ENCODE measurements at places on chromosomes 12 and 14.

GRCh38 chr14:44531658-44532057 lies 24.6 kb upstream of the FSCB start:
- no peak for DNase-seq

- no peak for DNase-seq
Observed at GRCh38 chr14:53570411-53571387, 385.9 kb downstream of the BMP4 start.

DNA sequence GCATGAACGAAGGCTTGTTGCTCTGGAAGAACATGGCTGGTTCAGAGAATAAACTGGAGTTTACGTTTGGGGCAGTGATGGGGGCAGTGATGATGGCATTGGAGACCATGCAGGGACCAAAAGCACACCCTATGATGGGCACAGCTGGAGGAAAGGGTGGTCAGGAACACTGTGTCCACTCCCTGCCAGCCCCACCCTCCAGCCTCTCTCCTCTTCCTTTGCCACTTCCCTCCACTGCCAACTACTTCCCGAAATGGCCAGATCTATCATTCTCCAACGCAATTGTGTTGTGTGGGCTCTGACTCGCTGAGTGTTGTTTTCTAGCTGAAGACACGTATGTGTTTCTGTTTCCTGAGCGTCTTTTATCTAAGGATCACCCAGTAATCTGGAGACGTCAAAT lies 39.3 kb upstream of the GSG1 start:
- no peak for DNase-seq

GRCh38 chr14:64209444-64210131 lies 84.6 kb downstream of the ESR2 start:
- no peak for DNase-seq
